K562 (cell line): ENCODE measurements at places on chromosomes 16 and 17.

- no peak for DNase-seq
Observed at GRCh38 chr16:14399378-14400284, 230.4 kb downstream of the PARN start.

GRCh38 chr16:28264656-28265055, 27.7 kb upstream of the SBK1 start:
- peak; percentile 62 for DNase-seq

GRCh38 chr17:49618028-49618611, 42.4 kb downstream of the NXPH3 start:
- no peak for DNase-seq

- DNase-seq = no peak
Observed at GRCh38 chr17:45729294-45729907, 54.7 kb upstream of the CRHR1 start.

- no peak for DNase-seq
Observed at GRCh38 chr17:83032781-83033180, 46.6 kb upstream of the METRNL start.

GRCh38 chr17:8186787-8187516, 3.0 kb downstream of the BORCS6 start:
- peak; percentile 47 for DNase-seq

DNA sequence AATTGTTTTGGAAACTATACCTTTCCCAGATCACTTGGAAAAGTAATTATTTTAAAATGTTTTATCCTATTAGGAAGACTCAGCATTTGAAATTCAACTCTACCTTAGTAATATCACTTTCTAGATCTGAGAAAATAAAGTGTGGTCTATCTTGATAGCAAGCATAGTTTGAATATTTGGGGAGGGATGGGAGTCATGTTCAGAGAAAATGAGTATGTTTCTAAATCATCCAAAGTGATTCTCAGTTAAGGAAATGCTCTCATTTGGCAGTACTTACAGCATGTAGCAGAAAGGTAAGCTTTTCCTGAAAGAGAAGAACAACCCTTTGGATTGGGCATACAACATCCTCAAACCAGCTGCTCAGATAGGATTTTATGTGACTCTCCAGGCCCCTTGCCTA, 6.9 kb downstream of the C17orf75 start:
- DNase-seq = no peak

GRCh38 chr17:8693328-8693727, 51.3 kb downstream of the CCDC42 start:
- DNase-seq = no peak

DNA sequence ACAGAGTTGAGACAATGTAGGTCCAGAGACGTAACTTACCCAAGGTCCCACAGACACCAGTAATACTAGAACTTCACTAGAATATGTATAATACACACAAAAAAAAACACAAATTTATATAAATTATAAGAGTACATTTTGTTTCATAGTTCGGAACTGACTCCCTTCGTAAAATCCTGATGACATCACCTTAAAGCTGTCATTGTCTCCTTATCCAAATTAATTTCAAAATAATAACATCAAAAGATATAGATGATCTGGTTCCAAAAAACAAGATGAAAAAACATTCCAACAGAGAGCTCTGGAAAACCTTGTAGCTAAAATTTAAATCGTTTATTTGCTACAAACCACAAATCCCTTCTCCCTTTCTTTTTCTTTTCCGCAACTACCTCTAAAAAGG, 10.0 kb downstream of the FBXL20 start:
- no peak for DNase-seq

GRCh38 chr17:14332331-14332730, 31.4 kb downstream of the HS3ST3B1 start:
- no peak for DNase-seq

- DNase-seq = no peak
Observed at GRCh38 chr17:30240177-30240576, 4.7 kb upstream of the SLC6A4 start.

- no peak for DNase-seq
Observed at GRCh38 chr17:79783891-79784290, 5.9 kb downstream of the CBX2 start.

- no peak for DNase-seq
Observed at GRCh38 chr17:37743875-37744632, 805 bp downstream of the HNF1B start.

DNA sequence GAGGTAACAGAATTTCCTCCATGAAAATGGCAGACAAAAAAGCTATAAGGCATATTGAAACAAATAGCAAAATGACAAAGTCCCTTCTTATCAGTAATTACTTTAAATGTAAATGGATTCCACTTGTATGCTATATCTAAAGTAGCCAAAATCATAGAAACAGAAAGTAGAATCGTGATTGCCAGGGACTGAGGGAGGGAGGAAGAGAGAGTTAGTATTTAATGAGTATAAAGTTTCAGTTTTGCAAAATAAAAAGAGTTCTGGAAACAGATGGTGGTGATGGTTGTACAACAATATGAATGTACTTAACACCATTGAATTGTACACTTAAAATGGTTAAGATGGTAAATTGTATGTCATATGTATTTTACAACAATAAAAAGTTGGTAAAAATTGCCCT, 407.4 kb downstream of the CA10 start:
- DNase-seq = no peak

DNA sequence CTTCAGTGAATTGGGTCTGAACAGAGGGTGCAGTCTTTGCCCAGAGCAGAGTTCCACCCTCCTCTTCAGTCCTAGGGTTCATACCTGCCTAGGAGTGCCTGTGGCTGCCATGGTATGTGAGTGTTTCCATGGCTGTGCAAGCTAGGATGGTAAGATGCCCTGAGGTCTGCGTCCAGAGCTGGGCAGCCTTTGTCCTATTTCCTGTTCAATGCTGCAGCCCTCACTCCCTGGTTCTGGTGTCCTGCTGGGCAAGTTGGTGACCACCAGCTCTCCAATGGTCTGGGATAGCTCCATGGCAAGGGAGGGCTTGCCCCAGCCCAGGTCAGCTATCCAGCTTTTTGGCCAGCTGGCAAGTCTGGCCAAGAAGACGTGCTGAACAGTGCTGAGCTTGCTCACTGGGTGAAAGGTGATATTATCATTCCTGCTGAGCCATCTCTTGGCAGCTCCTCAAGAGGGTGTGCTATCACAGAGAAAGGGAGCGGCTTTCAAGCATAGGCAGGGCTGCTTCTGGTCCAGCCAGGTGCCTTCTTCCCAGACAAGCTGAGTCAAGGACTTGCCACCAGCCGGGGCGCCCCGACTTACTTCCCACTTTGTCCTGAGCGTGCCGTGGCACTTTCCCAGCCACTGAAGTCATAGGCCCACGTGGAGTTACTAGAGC, 13.0 kb upstream of the NFATC3 start:
- peak; percentile 34 for DNase-seq

GRCh38 chr16:67884-68789, 4.3 kb downstream of the RHBDF1 start:
- DNase-seq = no peak

GRCh38 chr17:36576793-36577192, 14.9 kb upstream of the DHRS11 start:
- DNase-seq = no peak

DNA sequence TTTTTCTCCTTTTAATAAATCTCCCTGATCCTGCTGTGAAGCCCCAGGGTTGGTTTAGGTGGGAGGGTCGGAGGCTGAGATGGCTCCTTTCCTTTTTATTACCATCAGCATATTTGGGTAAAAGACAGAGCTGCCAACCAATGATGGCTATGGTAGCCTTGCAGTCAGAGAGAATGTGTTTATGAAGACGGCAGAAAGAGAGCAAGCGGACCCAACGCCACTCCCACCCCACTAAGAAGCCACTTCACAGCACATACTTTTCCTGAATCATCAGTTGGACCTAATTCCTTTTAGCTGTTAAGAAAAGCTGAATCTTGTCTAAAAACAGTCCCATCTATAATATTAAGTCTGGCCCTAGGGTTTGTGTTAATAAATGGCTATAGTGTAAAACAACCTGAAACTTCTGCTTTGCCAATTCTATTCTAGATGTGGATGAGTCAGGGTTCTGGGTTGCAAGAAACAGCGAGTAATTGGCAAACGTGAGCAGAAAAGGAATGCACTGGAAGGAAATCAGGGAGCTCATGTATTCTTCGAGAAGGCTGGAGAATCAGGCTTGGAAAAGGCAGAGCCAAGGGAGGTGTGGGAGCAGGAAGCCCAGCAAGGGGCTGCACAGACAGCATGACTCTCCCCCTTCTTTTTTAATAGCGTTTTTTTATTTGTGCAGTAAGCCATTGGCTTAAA, 34.0 kb upstream of the PRKCA start:
- DNase-seq = no peak

- no peak for DNase-seq
Observed at GRCh38 chr16:59188029-59188428, 453.9 kb upstream of the GOT2 start.

DNA sequence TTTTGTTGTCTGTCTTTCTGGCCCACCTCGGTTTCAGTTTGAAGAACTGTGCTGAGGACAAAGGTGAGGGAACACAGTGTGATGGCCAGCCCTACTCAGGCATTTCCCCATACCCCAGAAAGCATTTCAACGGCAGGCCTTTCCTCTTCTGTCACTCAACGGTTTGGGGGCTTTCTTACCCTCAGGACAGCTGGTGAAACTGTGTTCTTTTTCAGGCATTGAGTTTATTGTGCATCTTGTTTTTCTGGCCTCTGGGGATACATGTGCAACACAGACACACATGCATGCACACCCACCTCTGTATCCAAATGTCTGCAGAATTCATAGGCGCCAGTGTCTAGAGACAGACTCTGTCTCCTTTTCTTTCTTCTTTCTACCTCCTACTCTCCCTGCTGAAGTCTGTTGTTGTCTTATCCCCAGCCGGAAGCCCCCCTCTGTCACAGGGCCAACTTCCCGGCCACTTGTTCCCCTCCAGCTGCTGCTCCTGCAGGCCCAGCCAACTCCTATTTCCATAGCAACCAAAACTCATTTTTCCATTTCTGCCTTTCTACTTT, 17.0 kb downstream of the CHD9 start:
- DNase-seq = no peak

DNA sequence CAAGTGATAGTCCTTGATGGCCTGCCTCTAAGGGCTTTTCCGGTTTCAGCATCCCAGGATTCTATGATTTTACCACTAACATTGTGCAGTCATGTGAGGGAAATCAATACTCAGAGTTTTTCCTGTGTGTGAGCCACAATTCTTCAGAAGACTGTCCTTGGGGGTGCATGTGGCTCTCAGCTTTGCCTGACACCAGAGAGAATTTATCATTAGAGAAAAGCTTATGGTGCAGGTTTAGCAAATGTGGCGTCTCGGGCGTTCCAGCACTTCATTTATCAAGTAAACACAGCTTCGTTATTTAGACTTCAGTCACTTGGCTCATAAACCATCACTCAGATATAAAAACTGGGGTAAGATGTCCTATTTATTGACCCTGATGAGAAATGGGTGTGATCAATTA, 62.8 kb downstream of the SPACA3 start:
- DNase-seq = no peak

- no peak for DNase-seq
Observed at GRCh38 chr17:9445424-9445823, 130.2 kb downstream of the STX8 start.

- no peak for DNase-seq
Observed at GRCh38 chr16:55401046-55401445, 77.0 kb downstream of the IRX6 start.

DNA sequence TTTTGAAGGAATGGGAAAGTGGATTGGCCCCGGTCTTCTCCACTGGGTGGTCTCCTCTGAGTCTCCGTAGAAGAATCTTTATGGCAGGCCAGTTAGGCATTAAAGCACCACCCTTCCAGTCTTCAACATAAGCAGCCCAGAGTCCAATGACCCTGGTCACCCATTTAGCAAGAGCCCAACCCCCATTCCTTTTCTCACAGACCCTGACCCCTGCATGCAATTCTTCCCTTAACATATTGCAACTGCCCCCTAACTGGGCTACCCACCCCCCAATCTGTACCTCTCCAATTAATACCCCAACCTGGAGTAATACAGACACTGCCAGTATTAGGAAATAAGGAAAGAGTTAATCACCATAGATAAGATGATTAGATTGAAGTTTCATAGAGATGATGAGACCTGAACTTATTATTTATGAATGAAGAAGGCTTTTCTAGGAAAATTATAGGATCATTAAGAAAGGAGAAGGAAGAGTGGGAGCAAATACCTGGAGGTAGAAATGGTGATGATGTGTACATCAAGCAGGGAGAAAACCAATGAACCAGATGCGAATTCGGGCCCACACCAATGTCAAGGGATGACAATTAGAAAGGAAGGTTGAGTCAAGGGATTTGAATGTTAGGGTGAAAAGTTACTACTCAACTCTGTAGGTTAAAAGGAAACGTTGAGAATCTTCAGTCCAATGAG, 2.4 kb downstream of the CCL2 start:
- no peak for DNase-seq

- DNase-seq = no peak
Observed at GRCh38 chr16:22810226-22810625, 3.7 kb upstream of the HS3ST2 start.

DNA sequence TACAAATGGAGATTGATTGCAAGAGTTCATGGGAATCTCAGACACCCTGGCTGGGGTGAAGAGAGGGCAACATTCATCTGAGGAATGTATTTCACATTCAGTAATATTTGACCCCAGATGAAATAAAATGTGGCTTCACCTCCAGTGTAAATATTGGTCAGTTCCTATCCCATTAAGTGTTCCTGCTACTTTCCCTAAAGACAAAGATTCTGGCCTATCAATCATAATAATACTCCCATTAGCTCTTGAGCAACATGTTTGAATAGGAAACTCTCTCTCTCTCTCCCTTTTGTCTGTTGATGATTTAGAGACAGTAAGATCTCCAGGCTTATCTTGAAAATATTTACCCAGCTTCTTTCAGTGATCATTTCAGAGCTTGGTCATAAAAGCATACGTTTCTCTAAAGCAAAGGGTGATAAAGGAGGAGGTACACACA, 70.1 kb downstream of the KCNJ2 start:
- DNase-seq = no peak

DNA sequence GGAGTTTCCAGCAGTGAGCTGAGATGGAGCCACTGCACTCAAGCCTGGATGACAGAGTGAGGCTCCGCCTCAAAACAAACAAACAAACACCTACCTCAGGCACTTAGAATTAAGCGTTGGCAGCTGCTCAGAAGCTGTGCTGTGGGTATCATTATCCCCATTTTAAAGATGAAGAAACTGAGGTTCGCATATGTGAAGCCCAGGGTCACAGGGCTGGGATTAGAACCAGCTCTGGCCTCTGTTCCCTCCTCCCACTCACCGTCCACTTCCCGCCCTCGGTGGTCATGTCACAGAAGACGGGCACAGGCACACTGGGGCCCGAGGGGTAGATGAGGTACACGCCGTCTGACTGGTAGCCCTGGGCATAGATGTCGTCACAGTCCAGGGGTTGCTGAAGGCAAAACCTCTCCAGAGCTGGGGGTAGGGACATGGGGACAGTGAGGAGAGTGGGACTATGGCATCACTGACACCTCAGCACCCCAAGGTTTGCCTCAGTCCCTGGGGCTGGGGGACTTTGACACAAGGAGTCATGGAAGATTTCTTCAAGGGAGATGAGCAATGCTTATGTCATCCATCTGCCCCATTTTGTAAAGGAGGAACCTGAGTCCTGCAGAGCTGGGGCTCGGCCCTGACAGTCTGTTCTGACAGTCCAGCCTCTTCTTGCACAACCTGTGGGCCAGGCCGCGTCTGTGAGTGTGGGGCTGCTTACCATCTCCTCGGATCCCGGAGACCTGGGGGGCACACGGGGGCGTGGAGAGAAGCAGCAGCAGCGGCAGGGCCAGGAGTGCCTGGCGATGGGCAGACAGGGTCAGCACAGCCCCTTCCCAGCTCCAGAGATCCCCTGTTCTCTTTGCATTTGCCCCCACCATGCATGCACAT, 700 bp downstream of the MFAP4 start:
- no peak for DNase-seq
